Tibial nerve (tissue), 4 donors: ENCODE measurements at places on chromosomes 7 and 10. TPM values are rescaled to one million over a fixed set of nuclear protein-coding genes. Genes with fewer than 3 reads are reported as not detected.

GRCh38 chr10:50653142-50653541 lies 29.4 kb upstream of the SGMS1 start:
- H3K27ac ChIP-seq: no peak overlapping the region
- H3K4me1 ChIP-seq: no peaks in the 10 kb centered on the region
- H3K36me3 ChIP-seq: no peaks in the 10 kb centered on the region
- no peak for DNase-seq
- no peaks in the 10 kb centered on the region for H3K27me3 ChIP-seq

DNA sequence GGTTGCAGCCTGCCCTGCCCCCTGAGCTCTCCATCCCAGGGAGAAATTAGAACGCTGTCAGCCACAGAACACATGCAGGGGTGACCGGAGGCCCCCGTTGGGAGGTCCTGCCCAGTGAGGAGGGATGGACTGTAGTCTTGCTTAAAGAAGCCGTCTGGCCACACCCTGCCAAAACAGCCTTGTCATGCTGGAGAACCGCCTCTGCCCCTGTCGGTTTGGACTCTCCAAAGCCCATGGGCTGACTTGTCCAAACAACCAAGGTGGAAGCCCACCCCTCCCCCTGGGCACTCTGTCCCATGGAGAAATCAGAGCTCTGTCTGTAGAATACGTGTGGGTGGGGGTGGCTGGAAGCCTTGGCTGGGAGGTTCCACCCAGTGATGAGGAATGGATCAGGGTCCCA lies 12.7 kb upstream of the TBATA start:
- H3K36me3 ChIP-seq: no peaks in the 10 kb centered on the region
- no peaks in the 10 kb centered on the region for H3K27me3 ChIP-seq
- no peaks in the 10 kb centered on the region for H3K4me1 ChIP-seq
- no peak overlapping the region for H3K4me3 ChIP-seq

DNA sequence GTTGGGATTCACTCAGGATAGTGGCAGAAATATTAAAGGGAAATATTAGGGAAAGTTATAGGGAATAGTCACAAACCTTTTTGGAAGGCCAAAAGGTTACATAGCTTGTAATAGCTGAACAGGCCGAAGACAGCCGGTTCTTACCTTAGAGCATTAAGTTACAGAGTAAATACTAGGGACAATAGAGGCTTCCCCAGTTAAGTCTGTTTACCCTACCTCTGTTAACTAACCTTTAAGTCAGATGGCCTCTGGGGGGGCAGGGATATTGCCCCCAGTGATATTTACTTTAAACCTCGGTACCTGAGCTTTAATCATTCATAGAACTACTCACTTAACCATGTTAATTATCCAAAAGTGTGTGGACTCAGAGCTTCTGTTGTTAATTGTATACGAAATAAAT lies 7.4 kb downstream of the POLR1F start:
- DNase-seq: no peak
- H3K27ac ChIP-seq: no peak overlapping the region
- no peak overlapping the region for H3K4me3 ChIP-seq
- peaks cover 52% of the 10 kb centered on the region for H3K36me3 ChIP-seq
- no peaks in the 10 kb centered on the region for H3K4me1 ChIP-seq
- no peaks in the 10 kb centered on the region for H3K27me3 ChIP-seq

GRCh38 chr10:4545062-4545461 lies 280.9 kb upstream of the AKR1E2 start:
- H3K27ac ChIP-seq: no peak overlapping the region
- H3K4me3 ChIP-seq: no peak overlapping the region
- no peaks in the 10 kb centered on the region for H3K27me3 ChIP-seq
- H3K36me3 ChIP-seq: no peaks in the 10 kb centered on the region
- DNase-seq: no peak

- H3K27me3 ChIP-seq: no peaks in the 10 kb centered on the region
- H3K4me3 ChIP-seq: no peak overlapping the region
- no peak for DNase-seq
- H3K4me1 ChIP-seq: no peaks in the 10 kb centered on the region
- H3K36me3 ChIP-seq: no peaks in the 10 kb centered on the region
- no peak overlapping the region for H3K27ac ChIP-seq
These were observed 325.1 kb upstream of the PLXDC2 start for GRCh38 chr10:19491166-19491565.

Gene KCNH2
- 2.4 TPM for total RNA-seq

Gene IL6
- 3.3 TPM for total RNA-seq

GRCh38 chr7:111510584-111511378 lies 51.5 kb downstream of the IMMP2L start:
- no peak overlapping the region for H3K4me3 ChIP-seq
- DNase-seq: no peak
- H3K27ac ChIP-seq: no peak overlapping the region

GRCh38 chr7:115869190-115869589 lies 161.4 kb downstream of the TFEC start:
- no peaks in the 10 kb centered on the region for H3K27me3 ChIP-seq
- no peak for DNase-seq
- H3K27ac ChIP-seq: no peak overlapping the region
- no peak overlapping the region for H3K4me3 ChIP-seq
- H3K4me1 ChIP-seq: no peaks in the 10 kb centered on the region

GRCh38 chr10:108064746-108065260 lies 900.3 kb upstream of the SORCS1 start:
- H3K4me1 ChIP-seq: no peaks in the 10 kb centered on the region
- H3K27me3 ChIP-seq: no peaks in the 10 kb centered on the region
- H3K36me3 ChIP-seq: no peaks in the 10 kb centered on the region
- no peak overlapping the region for H3K27ac ChIP-seq
- no peak overlapping the region for H3K4me3 ChIP-seq

GRCh38 chr10:470339-471003 lies 219.0 kb downstream of the DIP2C start:
- H3K4me3 ChIP-seq: no peak overlapping the region
- no peak overlapping the region for H3K27ac ChIP-seq
- H3K36me3 ChIP-seq: no peaks in the 10 kb centered on the region
- no peaks in the 10 kb centered on the region for H3K27me3 ChIP-seq
- no peaks in the 10 kb centered on the region for H3K4me1 ChIP-seq
- DNase-seq: no peak

DNA sequence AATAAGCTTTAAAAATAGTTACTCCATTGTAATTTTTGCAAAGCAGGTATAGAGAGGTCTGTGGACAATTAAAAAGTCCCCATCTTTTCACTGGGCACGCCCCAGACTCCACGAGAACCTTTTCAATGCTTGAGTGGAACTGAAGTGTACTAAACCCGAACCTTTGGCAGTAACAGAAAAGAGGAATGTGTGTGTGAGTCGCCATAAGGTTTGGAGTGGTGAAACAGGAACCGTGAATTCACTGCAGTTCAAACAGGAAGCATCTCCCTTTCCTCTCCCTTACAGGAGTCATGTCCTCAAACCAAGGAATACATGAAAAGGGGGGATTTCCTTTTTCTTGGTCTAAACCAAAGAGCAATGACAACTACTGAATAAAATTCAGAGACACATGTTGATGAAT lies 23.2 kb downstream of the NDUFB2 start:
- no peak overlapping the region for H3K27ac ChIP-seq
- DNase-seq: no peak
- H3K4me3 ChIP-seq: no peak overlapping the region
- H3K27me3 ChIP-seq: no peaks in the 10 kb centered on the region
- H3K36me3 ChIP-seq: no peaks in the 10 kb centered on the region

Gene IRF5
- 16.2 TPM for total RNA-seq

Gene CPA4
- 5.4 TPM for total RNA-seq

GRCh38 chr7:127997226-127997922 lies 33.9 kb downstream of the LRRC4 start:
- DNase-seq: no peak
- no peaks in the 10 kb centered on the region for H3K27me3 ChIP-seq
- no peak overlapping the region for H3K4me3 ChIP-seq
- H3K4me1 ChIP-seq: no peaks in the 10 kb centered on the region

GRCh38 chr10:61050120-61050745 lies 106.2 kb upstream of the RHOBTB1 start:
- no peaks in the 10 kb centered on the region for H3K27me3 ChIP-seq
- H3K4me3 ChIP-seq: no peak overlapping the region
- no peaks in the 10 kb centered on the region for H3K36me3 ChIP-seq
- no peaks in the 10 kb centered on the region for H3K4me1 ChIP-seq
- no peak for DNase-seq

Gene CYP17A1
- not detected for total RNA-seq

Gene NEBL
- total RNA-seq: 61.2 TPM

Gene SFTPA1
- not detected for total RNA-seq

DNA sequence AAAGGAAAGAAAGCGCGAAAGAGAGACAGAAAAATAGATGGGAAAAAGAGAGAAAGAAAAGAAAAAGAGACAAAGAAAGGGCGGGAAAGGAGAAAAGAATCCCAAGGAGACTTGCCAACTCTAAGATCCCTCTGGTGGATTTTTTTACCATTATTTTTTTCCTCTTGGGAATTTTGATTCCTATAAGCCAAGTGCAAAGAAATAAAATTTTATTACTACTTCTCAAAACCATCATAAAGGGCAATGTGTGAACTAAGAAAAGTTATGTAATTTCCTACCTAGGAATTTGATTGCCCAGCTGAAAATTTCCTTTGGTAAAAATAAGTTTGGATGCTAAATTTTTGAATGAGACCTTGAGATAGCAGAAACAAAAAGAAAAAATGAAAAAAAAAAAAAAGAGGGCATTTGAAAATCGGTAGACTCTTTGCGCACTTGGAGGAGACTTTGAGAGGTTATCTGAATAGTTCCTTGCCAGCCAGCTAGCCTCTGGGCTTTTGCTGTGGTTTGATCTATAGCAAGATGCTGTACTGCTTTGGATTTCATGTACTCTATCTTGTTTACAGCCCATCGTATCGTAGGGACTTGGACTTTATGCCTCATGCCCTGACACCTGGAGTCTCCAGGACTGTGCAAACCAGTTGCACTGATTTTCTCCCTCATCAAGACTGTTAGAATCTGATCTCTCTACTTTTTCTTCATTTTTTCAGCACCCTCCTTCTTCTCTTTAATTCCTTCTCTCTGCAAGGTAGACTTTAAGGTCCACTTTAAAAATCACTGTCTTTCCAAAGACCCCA lies 535.4 kb upstream of the MKI67 start:
- H3K27ac ChIP-seq: no peak overlapping the region
- no peak overlapping the region for H3K4me3 ChIP-seq
- H3K36me3 ChIP-seq: no peaks in the 10 kb centered on the region
- H3K27me3 ChIP-seq: no peaks in the 10 kb centered on the region
- H3K4me1 ChIP-seq: no peaks in the 10 kb centered on the region
- DNase-seq: no peak

Gene SLC26A3
- not detected for total RNA-seq

DNA sequence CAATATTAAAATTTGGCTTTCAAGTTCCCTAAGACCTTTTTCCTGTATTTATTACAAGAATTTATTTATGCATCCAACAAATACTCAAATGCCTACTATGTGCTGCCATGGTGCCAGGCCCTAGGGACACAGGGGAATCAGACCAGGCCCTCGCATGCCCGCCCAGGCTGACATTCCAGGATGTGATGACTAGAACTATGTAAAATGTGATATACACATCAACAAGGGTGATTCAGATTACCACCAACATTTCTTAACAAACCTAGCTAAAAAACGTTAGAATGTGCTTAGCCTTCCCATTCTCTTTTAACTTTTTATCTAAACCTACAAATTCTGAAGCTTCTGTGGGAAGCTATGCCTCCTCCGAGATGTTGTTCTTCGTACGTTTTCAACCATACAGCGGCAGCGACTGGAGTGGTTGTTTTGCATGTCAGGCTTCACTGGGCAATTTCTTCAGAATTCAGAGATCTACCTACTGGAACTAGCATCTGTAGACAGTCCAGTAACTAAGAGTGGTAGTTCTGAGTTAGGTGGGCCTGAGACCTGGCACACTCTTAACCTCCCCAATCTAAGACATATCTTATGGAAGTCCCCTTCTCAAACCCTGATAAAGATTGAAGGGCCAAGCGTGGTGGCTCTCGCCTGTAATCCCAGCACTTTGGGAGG lies 22.1 kb downstream of the GNA12 start:
- H3K36me3 ChIP-seq: no peaks in the 10 kb centered on the region
- peaks cover 74% of the 10 kb centered on the region for H3K4me1 ChIP-seq
- H3K4me3 ChIP-seq: no peak overlapping the region

Gene ZNF25
- total RNA-seq: 13.8 TPM

DNA sequence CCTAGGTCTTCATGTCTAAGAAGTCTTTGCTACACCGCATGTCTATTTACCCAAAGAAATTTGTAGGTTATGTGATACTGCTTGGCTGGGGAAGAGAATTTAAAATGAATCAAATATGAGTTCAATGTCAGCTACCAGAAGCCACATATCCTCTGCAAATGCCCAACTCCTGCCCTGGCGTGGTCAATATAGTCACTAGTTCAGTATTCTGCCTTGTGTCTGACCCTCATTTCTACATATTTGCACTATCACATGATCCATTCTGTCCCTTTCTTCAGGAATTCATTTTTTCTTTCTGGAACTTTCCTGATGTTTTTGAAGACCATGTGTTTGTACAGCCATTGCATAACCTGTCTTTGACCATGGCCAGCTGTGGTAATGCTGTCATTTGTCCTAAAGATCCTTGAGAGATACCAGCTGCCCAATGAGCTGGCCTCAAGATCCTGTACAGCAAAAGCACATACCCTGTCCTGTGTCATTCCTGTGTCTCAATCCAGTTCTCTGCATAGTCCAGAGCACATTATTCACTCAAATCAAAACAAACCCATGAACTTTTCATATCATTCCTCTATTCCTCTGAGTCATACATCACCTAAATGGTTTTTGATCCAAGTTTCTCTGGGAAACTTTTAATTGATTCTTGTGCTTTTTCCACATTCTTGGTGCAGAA lies 524.5 kb downstream of the PARD3 start:
- no peaks in the 10 kb centered on the region for H3K36me3 ChIP-seq
- no peak overlapping the region for H3K4me3 ChIP-seq
- no peaks in the 10 kb centered on the region for H3K4me1 ChIP-seq
- DNase-seq: no peak

DNA sequence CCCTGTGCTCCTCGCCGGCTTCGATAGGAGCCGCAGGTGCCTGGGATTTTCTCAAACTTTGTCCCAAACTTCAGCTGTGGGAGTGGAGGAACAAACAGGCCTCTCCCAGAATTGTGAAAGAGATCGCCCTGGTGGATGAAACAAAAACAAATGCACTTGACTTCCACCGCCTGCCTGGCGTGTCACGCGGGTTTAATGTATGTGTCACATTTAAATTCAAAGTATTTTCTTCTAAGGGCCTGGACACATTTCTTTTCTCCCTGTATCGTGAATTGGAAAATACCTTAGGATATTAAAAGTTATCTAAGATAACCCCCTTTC lies 694 bp upstream of the WASL start:
- H3K27me3 ChIP-seq: no peaks in the 10 kb centered on the region
- peak overlapping the region; percentile 72 for H3K4me3 ChIP-seq
- no peak for DNase-seq
- H3K27ac ChIP-seq: peak overlapping the region; percentile 96
- no peaks in the 10 kb centered on the region for H3K36me3 ChIP-seq
- peaks cover 61% of the 10 kb centered on the region for H3K4me1 ChIP-seq

GRCh38 chr7:117173035-117173770 lies 149.7 kb downstream of the WNT2 start:
- H3K27me3 ChIP-seq: no peaks in the 10 kb centered on the region
- no peaks in the 10 kb centered on the region for H3K4me1 ChIP-seq
- H3K4me3 ChIP-seq: no peak overlapping the region

Gene KAZALD1
- total RNA-seq: 8.4 TPM

- peaks cover 12% of the 10 kb centered on the region for H3K4me1 ChIP-seq
- DNase-seq: no peak
- H3K27me3 ChIP-seq: no peaks in the 10 kb centered on the region
- H3K27ac ChIP-seq: no peak overlapping the region
- no peak overlapping the region for H3K4me3 ChIP-seq
These were observed 154.4 kb downstream of the PRKG1 start for GRCh38 chr10:51228714-51229100.
